ENCODE measurements at places on chromosomes 11 and 22. TPM values are rescaled to one million over a fixed set of nuclear protein-coding genes. Genes with fewer than 3 reads are reported as not detected.

GRCh38 chr11:106917973-106918372 lies 100.3 kb downstream of the GUCY1A2 start:
- DNase-seq, result no peak

ST14 gene
- not detected for total RNA-seq

DNA sequence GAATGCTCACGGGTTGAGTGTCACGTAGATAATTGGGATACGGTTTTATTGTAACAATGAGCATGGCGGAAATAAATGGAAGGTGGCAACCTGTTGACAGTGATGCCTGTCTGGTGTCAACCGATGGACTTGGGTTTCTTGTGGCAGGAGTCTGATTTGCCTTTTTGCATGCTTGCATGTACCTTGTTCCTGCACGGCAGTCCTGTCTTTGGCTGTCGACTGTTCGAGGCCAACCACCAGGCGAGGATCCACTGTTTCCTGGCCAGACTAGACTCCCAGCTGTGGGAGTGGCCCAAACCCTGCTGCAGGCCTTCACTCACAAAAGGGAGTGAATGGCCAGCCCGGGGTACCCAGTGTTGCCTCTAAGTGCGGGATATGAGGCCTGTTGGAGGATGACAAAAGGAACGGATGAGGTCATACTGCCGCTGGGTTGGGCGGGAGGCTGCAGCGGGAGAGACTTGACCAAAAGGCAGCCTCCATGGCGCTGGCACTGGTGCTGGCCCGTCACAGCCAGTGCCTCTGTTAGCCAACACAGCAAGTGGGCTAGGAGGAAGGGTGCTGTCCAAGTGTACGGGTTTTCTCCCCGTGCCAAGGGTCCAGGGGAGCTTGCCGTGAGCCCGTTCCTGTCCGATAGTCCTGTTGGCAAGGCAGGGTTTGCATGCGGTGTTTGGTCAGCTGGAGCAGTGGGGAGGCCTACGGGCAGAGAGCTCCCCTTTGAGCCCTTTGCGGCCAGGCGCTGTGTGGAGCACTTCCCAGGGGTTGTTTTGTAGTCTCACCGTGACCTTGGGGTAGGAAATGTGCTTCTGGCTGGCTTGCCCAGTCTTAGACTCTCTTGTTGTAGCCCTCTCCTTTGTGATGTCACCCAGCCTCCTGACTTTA lies 974 bp downstream of the DGCR8 start:
- no peak for DNase-seq

DNA sequence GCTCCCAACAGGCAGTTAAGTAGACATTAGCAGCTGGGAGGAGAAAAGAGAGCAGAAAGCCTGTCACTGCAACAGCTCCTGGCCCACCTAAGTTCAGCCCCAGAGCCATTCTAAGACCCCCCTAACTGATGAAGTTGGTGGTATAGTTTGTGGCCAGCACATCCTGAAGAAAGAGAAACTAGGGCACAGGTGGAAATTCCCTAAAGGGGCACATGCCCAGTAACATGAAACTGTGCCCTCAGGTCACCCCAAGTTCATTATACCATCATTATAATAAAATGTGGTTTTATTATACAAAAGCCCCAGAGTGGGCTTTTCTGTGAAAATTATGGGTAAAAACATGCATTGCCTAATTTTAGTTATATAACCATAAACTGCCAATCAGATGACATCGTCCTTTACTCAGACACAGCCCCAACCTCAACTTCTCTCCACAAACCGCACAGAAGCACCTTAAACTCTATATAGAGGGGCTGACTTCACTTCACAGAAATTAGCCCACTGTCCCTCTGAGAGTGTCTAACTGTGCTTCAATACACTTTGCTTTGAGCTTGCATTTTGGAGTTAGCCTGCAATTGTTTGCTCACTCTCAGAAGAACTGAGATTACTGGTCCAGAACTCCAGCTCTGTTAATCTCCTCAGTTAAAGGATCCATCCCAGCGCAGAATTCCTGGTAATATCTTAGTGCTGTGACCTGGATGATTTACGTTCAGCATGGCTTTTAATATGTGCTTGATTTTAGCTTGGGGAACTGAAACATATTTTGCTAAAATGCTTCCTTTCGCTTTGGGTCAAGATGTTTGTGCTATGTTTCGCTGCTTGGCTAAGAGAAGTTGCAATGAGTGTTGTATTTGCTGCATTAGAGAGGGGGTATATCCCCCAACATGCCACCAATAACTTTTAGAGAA lies 1.8 kb upstream of the APOL3 start:
- no peak for DNase-seq

DNA sequence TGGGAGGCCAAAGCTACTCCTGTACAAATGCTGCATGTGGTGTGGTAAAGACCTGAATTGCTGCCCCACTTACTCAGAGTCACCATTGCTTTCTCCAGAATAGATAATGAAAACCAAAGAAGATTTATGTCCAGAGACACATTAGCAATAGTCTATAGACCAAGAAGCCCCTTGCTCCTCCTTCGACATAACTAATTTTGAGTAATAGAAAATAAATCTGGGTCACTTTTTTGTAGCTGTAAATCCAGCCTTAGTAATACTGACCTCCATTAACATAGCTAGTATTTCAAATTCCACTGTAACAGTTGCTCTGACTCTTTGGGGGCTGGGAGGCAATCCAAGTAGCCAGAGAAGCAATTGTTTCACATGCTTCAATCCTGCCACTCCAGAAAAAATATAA lies 145.9 kb downstream of the MAML2 start:
- DNase-seq, result no peak

DNA sequence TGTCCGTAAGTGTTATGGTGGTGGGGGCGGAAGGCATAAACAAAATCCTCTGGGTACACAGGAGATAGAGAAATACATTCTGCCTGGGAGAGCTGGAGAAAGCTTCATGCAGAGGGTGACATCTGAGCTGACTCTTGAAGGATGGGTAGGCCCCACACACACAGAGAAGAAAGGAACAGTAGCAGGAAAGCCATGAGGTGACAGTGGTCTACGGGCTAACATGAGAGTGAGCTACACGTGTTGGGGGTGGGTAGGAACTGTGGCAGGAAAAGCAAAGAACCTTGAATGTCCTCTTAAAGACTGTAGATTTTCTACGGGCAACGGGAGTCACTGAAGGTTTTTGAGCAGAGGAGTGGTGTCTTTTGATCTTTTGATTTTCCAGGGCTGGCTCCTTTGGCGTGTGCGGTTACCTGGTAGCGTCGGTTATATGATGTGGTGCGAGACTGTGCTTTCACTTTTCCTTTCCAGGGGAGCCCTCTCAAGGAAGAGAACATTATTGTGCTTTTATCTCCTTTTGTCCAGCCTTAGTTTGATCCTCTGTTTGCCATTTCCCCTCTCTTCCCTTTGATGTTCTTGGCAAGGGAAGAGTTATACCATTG lies 39.7 kb downstream of the ADAMTS8 start:
- DNase-seq, result no peak

Data from glomerular endothelial cell (primary cell).